ENCODE measurements at places on chromosomes 13 and 19.

- no peak for DNase-seq
Observed at GRCh38 chr13:33033986-33034385, 17.8 kb downstream of the KL start.

DNA sequence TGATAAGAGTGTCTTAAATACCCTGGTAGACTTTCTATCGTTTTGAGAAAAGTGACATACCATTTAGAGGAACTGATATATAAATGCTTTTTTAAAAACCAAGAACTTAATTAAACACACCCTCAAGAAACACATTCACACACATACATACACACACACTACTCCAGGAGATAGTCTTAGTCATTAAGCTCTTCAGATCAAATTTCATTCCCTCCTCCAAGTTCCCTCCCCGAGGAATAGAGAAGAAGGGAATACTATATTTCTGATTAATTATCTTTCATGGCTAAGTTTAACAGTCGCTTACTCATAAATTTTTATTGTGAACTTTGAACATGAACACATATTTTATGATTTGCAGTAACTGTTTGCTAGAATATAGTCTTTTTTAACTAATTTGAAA, 1109.5 kb downstream of the SLITRK1 start:
- DNase-seq: no peak

DNA sequence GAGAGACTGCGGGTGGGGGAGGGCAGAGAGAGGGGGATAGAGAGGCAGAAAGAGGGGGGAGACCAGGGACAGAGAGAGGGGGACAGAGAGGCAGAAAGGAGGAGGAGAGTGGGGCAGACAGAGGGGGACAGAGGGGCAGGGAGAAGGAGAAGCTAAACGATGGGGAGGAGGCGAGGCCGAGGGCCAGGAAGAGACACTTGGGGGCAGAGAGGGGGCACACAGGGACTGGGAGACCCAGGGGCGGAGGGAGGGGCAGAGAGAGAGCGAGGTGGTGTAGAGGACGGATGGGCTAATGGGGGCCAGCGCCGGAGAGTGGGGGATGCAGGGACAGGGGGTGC, 666 bp downstream of the MEIS3 start:
- DNase-seq: no peak

DNA sequence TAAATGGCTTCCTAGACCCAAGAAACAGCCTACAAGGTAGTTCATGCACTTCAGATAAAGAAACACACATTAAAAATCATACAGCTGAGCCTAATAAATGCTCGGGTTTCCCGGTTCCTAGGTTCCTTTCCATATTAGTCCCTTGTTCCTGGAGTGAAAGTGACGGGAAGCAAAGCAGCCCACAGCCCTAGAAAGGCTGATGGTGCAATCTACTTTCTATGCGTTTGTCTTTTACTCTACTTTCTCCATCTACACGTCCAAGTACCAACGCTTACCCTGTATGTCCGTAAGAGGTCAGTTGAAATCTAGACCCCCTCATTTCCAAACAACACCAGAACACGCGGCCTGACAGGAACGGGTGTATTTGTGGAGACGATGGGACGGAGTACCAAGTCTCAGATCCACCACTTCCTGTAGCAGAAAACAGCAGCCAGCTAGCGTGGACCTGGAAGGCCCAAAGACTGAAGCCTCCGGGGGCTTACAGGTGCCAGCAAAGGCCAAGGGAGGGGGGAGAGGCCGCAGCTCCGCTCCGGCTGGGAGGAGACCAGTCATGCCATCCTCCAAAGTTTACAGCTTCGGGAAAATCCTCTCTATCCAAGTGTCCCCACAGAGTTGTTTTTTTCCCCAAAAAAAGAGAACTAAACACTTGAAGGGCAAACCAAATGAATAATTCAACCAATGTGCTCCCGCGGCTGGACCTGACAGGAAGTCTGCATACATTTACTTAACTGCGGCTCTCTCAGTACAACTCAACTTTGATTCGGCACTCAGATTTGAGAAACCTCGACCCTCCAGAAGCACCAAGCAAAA, 34.1 kb downstream of the STK24 start:
- no peak for DNase-seq

DNA sequence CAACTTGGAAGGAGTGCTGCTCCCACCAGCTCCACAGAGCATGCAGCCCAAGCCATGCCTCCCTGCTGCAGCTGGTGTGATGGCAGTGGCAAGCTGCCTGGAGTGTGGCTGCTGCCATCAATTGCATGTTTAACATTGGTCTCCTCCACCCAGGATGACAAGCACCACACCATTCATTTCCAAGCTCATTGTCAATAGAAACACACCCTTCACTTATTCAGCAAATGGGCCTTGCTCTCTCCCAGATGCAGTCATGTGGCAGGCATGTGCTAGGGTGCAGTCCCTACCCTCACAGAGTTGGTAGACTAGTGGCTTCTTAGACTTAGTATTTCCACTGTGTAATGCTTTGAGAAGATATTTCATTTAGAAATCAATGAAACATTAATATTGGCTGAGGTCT, 70.8 kb upstream of the FGF14 start:
- no peak for DNase-seq

DNA sequence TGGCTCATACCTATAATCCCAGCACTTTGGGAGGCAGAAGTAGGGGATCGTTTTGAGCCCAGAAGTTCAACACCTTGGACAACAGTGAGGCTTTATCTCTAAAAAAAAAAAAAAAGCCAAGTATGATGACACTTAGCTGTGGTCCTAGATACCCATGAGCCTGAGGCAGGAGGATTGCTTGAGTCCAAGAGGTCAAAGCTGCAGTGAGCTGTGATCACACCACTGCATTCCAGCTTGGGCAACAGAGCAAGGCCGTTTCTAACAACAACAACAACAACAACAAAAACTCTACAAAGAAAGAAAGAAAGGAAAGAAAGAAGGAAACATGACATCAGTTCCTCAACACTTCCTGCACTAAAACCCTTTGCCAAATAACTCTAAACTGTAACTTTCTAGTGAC, 265.1 kb upstream of the DACH1 start:
- no peak for DNase-seq

DNA sequence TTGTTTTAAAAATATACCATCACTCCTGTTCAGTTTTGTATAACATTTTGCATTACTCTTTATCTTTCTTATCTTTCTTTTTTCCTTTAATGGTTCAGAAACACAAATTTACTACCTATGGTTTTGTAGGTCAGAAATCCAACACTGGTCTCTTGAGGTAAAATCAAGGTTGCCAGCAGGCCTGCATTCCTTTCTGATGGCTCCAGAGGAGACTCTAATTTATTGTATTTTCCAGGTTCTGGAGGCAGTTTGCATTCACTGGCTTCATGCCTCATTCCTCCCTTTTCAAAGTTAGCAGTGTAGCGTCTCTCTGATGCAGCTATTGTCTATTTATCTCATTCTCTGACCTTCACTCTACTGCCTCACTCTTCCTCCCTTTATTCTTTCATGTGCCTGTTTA, 767.4 kb downstream of the SLITRK6 start:
- no peak for DNase-seq

GRCh38 chr19:39941615-39942365, 7.4 kb upstream of the FCGBP start:
- DNase-seq: no peak
